ENCODE measurements at places on chromosomes 11 and 22.

GRCh38 chr22:46976143-46976542 lies 213.7 kb downstream of the TBC1D22A start:
- no peak for DNase-seq

DNA sequence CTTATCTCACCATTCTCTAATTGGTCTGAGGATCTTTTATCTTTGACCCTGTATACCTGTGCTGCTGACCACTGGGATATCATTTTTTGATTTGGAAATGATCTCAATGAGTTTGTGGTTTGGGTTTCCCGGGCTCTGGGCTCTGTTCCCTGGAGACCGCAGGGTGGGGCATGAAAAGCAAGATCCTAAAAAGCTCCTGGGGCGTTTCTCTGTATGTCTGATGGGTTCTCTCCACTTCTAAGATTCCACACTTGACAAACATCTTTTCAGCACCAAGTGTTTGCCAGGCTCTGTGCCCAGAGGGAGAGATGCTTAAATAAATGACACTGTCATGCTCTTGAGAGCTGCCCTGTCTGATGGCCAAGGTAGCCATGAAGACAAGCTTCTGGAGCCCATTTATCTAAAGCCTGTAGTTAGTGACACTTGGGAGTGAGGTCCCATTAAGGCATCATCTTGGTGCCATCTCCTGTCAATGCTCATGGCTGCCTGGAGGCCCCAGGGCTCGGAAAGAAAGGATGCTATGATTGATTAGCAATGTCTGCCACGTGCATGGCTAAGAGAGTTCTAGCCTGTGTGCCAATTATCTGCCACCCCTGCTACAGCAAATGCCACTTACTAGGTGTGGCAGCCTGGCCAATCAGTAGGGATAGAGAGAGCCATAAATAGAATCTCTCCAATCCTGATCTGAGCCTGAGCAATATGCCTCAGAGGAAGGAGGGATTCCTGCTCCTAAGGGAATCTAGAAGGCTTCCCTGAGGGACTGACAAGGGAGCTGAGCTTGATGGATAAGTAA lies 531.6 kb downstream of the MN1 start:
- no peak for DNase-seq

DNA sequence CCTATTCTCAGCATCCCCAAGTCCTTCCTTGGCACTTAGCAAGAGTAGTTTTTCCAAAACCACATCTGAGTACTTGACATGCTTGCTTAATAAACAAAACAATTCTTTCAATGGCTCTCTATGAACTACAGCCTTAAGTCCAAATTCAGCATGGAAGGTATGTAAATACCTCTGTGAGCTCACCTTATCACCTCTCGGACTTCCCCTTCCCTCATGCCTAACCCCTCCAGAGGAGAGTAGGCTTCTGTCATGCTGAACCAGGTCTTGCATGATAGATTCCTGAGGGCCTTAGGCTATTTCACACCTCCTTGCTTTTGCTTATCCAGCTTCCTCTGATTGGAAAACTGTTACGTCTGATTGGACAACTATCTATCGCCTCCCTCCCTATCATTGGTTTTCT lies 312.9 kb upstream of the CCDC90B start:
- no peak for DNase-seq

DNA sequence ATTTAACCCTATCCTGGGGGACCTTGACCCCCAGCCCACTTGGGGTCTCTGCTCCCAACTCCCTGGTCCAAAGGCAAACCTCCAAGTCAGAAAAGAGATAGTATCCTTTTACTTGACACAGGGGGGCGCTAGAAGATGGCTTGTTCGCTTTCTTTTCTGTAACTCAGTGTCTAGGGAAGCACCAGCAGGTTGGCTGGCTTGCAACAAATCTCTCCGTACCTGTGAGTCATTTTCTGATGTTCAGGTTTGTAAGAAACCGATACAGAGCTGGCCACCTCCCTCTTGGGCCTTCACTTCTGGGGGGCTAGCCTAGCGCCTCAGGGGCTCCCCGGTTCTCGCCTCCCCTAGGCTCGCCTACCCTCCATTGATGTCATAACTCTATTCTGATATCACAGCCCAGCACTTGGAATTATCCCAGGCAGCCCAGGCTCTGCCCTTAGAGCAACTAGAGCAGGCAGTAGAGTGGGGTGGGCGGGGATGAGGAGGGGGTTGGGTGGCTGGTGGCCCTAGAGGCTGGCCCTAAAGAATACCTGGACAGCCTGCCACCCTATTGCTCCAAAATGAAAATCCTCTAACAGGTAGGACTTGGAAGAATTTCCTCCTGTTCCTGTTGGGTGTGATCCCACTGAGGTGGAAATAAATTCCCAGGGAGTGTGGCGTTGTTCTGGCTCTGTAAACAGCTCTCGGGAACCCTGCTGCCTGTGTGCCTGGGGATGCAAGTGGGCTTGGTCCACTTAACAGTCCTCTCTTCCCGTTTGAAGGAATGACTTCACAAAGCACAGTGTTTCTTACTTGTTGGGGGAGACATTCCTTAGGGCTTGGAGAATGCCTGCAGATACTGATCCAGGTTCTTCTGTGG lies 69.4 kb downstream of the OSBP2 start:
- DNase-seq: peak; percentile 79

DNA sequence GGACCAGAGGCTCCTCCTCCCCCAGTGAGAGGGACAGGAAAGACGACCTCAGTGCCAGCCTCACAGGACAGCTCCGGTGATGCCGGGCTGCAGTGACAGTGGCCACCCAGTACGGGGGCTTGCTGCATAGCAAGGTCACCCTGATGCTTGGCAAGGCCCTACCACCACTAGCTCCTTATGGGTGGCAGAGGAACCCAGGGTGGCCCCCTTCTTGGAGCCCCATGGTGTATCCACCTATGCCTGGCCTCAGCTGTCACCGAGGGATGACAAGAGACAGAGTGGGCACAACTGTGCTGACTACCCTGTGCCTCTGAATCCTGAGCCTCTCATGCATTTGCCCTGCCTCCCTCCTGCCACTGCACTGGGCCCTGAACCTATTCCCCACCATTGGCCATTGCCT lies 809.2 kb downstream of the TBC1D22A start:
- no peak for DNase-seq

DNA sequence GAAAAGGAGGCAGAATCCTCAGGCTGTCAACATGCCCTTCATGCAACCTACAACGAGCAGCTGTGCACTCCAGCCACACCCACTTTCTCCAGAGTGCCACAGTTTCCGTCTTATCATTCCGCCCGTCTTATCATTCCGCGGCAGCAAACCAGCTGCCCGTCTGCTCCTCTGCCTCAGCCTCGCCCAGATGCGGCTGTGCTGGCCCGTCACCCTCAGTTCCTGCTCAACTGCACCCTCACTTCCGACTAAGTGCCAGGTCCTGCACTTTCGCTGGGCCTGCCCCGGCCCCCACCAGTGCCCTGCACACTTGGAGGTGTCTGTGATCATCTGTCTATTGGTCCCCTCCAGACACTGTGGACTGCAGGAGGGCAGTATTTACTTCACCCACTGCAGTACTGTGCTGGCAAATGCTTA lies 43.7 kb downstream of the MICAL3 start:
- no peak for DNase-seq

DNA sequence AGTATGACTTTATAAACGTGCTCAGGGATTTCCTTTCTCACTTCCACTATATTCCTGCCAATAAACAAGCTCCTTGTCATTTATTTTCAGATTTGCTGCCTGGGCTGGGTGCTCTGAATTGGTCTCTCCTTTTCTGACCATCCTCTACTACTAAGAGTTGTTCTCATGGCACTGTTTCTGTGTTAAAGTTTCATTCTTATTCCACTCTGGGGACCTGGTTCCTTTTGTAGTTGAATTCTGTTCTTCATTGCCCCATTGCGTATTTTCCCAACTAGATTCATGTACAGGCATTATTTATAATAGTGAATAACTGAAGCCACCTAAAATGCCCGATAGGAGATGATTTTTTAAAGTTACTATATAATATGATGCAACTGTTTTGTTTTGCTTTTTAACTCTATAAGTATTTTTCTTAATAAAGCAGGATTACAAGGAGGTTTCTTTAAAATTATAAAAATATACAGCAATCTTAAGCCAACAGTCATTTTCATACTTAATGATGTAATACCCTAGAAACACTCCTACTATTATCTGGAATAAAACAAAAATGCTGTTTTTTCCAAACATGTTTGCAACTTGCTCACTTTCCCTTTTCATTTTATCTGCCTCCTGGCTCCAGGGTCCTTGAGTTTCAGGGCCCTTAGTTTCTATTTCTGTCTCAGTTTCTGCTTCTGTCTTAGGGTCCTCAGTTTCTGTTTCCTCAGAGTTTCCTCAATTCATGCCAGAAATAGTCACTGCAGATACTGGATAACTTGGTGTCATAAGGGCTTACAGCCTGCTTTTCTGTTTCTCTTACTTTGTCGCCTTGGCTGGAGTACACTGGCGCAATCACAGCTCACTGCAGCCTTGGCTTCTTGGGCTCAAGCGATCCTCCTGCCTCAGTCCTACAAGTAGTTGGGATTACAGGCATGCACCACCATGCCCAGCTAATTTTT lies 9.8 kb upstream of the FUT4 start:
- no peak for DNase-seq

DNA sequence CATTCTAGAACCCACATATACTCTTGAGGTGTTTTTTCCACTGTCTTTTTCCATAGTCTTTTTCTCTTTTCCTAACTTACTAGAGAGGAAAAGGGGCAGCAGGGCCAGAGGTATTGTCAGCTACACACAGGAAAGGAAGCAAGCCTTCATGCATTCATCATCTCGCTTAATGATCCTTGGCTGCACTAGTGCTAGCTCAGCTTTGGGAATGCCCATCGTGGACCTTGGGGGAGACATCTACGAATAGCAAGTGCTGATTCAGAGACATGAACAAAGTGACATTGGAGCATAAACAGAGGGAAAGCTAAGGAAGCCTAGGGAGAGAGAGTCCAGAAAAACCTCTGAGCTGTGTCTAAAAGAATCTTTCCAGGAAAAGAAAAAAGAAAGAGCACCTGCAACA lies 466.3 kb upstream of the ARHGAP42 start:
- DNase-seq: peak; percentile 9

- no peak for DNase-seq
These were observed 75.4 kb upstream of the KCNQ1OT1 start for GRCh38 chr11:2775083-2775625.

DNA sequence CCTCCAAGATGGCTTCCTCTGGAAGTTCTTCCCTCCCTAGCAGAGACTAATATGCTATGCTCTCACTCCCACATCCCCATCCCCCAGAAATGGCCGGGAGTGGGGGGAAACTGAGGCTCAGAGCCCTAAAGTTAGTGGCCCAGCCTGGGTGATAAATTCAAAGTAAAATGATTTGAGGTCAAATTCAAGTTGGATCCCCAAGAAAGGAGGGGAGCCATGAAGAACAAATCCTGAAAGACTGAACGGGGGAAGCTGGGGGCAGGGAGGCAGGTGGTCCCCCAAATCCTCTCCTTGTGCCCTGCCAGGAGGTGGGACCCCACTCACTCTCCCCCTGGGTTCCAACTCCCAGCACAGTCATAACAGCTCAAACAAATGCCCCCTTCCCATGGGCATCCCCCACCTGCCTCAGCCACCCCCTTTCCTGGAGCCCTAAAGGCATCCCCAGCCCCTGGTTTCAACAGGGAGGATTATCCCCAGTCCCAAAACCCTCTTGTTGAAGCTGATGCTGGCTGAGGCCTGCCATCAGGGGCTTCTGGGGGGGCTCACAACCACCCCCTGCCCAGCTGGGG lies 1.1 kb downstream of the CBX6 start:
- DNase-seq: no peak

- DNase-seq: no peak
These were observed 13.8 kb downstream of the SMARCB1 start for GRCh38 chr22:23800297-23801237.

- no peak for DNase-seq
These were observed 79.1 kb upstream of the ALX4 start for GRCh38 chr11:44388828-44389657.

DNA sequence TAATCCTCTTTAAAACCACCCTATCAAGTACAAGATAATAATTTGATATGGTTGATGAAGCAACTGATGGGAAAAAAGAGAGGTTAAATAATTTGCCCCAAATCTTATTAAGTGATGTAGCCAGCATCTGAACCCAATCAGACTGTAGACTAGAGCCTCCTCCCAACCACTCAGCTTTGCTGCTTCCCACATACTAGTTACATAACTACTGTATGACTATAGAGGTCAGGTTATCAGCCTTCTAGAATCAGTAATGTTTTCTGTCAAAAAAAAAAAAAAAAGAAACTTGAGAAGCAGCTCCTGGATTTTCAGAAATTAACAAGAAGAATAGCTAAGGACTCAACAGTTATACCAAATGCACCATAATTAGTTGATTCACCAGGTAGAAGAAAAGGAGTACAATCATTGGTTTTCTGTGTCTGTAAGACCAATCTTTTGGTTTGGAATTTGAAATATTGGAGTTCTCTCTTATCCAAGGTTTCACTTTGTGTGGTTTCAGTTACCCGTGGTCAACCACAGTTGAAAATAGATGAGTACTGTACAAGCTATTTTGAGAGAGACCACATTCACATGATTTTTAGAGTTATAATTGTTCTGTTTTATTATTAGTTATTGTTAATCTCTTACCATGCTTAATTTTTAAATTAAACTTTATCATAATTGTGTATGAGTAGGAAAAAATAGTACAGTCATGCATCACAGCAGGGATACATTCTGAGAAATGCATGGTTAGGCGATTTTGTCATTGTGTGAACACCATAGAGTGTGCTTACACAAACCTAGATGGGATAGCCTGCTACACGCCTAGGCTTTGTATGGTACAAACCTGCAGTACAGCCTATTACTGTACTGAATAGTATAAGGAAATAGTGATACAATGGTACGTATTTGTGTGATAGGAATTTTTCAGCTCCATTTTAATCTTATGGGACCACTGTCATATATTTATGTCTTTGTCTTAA lies 72.2 kb downstream of the PDHX start:
- no peak for DNase-seq

GRCh38 chr11:34501500-34501899 lies 12.1 kb downstream of the ELF5 start:
- DNase-seq: no peak

DNA sequence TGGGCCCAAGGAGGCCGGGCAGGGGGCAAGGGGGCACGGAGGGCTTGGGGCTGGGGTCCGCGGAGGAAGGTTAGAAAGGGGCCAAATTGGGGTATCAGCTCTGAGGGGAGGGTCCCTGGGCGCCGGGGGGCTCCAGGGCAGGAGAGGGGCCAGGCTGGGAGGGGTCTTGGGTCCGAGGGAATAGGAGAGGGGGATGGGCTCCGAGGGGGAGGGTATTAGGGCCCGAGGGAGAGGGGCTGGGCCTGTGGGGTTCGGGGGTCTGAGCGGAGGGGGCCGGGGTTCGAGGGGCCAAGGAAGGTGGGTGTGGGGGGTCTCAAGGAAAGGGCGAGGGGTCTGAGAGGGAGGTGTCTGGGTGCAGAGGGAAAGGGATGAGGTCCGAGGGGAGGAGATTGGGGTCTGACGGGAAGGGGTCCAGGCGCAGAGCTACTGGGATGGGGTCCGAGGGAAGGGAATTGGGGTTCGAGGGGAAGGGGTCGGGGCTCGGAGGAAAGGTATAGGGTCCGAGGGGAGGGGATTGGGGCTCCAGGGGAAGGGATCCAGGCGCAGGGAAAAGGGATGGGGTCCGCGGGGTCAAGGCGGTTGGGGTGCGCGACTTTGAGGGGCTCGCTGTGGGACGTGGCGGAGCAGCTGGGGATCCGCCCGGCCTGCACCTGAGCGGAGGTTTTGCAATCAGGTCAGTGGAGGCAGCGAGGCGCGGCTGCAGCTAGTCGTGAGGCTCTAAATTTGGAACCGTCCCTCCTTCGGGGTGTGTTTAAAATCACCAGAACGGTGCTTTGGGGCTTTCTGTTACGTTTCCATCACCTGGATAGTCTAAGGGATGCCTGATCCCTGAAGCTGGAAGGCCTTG lies 728 bp downstream of the CTTN start:
- no peak for DNase-seq

GRCh38 chr22:50311606-50312351 lies 4.3 kb upstream of the PLXNB2 start:
- no peak for DNase-seq

GRCh38 chr11:75697906-75698581 lies 19.6 kb upstream of the MOGAT2 start:
- DNase-seq: no peak

All from neuronal stem cell (in vitro differentiated cells).